GOT3 (cell line): ENCODE measurements at places on chromosomes 4 and X.

GRCh38 chr4:163707873-163708272, 213.4 kb downstream of the TMA16 start:
- DNase-seq: no peak

GRCh38 chr4:60133375-60133774, 1066.8 kb upstream of the ADGRL3 start:
- no peak for DNase-seq

- DNase-seq: no peak
These were observed 77.5 kb downstream of the AREG start for GRCh38 chr4:74522251-74522991.

GRCh38 chrX:119503484-119503861, 35.2 kb downstream of the SLC25A5 start:
- peak; percentile 9 for DNase-seq

DNA sequence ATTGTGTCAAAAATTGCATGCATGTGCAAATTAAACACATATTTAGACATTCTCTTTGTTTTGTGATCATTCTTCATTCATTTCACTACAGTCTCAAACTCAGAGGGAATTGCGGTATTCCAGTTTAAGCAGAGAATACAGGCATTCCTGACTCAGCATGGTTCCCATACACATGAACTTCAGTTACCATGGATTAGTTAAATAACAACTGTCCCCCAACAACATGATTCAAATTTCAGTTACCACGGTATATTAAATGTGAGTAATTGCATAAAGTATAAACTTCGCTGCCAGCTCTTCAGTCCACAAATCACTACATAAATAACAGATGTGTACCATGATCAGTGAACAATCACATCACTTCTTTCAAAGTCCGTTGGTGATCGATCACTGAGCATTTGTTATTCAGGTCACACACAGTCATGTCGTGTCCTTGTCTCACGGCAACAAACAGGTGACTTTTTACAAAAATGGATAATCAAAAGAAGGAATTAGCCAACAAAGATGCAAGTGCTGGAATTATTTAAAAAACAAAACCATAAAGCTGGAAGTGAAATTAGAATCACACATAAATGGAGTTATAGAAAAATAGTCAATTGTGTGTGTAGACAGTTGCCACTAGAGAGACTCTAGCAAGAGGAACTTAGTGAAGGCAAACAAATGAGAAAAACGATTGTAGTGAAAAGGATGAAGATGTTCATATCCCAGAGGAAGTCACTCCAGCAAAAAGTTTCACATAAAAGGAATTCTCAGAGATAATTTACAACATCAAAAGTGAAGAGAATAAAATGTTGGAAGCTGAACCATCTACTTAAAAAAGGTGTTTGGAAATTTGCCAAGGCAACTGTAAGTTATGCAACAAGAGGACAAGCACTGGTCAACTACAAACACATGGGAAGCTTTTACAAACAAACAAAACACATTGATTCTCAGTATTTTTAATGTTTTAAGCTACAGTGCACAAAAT, 138.6 kb upstream of the SMARCAD1 start:
- DNase-seq: no peak

DNA sequence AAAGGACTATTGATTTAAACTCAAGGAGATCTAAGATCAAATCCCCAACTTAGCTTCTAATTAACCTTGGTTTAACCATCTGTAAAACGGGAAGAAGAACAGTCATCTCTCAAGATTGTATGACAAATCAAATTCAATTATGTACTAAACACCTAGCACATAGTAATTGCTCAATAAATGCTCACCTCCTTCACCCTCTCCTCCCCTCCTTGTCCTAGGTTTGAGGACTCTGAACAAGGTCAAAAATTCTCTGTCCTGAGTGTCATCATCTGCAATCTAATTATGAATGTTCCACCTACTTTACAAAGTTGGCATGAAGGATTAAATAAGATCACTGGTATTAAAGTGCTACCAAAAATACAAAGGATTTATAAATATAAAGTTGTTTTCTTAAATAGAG, 320.1 kb upstream of the PPARGC1A start:
- no peak for DNase-seq

- DNase-seq: no peak
These were observed at the start of gene IL15 for GRCh38 chr4:141636082-141636770. Gene IL15 (plus strand): TSS chr4:141636583. CDS start chr4:141719465, 82,882 bp downstream.

DNA sequence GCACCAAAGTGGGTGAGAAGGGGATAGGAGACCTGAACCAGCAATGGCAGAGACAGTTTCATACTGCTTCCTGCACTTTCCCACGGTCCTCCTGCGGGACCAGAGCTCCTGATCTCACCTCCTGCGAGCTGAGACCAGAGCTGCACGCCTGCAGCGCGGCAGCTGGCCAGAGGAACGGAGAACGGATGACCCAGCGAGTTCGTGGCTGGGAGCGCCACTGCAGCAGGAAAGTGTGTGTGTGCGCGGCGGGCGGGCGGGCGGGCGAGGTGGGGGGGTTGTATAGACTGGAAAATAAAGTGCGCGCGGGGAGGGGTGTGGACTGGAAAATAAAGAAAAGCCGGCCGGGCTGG, 16.5 kb downstream of the MCF2 start:
- no peak for DNase-seq

GRCh38 chrX:123450222-123450621, 266.1 kb downstream of the GRIA3 start:
- DNase-seq: no peak

DNA sequence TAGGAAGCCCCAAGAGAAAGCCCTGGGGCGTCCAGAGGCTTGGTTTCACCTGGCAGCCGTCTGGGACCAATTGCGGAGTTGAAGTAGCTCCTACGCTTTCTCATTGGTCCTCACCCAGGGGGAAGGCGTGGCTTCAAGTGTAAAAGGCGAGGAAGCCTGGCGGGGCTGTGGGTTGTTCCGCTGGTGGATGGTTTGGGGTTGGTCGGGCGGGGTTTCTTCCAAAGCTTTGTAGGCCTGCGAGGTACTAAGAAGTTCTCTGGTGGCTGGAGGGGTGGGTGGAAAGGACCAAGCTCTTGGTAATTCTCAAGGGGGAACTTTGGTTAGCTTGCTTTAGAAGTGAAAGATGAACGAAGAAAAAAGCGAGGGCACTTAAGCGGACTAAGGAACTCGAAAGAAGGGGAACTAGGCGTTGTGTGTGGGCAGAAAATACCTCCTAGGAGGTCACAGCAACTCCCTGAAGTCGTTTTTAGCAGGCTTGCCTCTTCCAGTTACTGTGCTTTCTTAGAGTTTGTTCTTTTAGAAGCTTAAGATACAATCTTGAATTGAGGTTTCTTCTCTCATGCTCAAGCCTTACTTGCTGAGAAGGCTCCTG, 36.6 kb downstream of the CCNG2 start:
- no peak for DNase-seq

- DNase-seq: no peak
These were observed 95.5 kb downstream of the NSUN7 start for GRCh38 chr4:40845154-40845835.

- no peak for DNase-seq
These were observed 31.6 kb downstream of the RNF4 start for GRCh38 chr4:2500547-2500946.

GRCh38 chr4:56665781-56666180, 15.3 kb downstream of the HOPX start:
- DNase-seq: no peak

GRCh38 chr4:170884969-170885570, 795.3 kb upstream of the AADAT start:
- DNase-seq: no peak

GRCh38 chrX:103846386-103846785, 14.3 kb upstream of the RAB9B start:
- DNase-seq: no peak

- no peak for DNase-seq
These were observed 288.4 kb downstream of the KLHL4 start for GRCh38 chrX:87805829-87806490.

GRCh38 chr4:92522356-92522755, 218.6 kb downstream of the GRID2 start:
- no peak for DNase-seq

GRCh38 chr4:41426539-41426938, 111.4 kb upstream of the LIMCH1 start:
- no peak for DNase-seq

DNA sequence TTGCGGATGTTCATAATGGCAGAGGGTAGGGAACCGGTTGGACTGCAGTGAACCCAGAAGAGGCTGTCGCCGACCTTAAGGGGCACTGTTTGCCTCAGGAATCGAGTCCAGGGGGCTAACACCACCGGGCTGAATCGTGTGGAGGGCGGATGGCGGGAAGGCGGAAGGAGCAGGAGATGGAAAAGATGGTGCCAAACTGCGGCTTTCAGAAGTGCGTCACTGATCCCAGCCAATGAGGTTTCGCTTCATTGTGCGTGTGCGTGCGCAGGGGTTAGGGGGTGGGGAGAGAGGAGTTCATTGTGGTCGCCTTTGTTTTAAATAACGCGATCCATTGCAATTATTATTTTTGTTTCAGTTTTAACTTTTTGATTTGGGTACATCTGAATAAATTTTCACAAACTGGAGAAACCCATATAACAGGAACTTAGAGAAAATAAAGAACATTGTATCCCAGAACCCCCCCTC, at the start of gene NAA11:
Gene NAA11, minus strand, starts transcription at position 198 of the 465 bp plus-strand sequence. Its CDS starts 184 bp downstream, at position 14.
- no peak for DNase-seq

GRCh38 chr4:16035843-16036242, 48.0 kb downstream of the PROM1 start:
- no peak for DNase-seq
